ENCODE measurements at places on chromosomes 5 and 9. TPM values are rescaled to one million over a fixed set of nuclear protein-coding genes. Genes with fewer than 3 reads are reported as not detected.

Gene CDKN2B-AS1
- total RNA-seq: not detected

Gene SV2C
- 0.04 TPM for total RNA-seq

Gene BTNL8
- total RNA-seq: not detected

Gene STK10
- 8.0 TPM for total RNA-seq

Gene MSMP
- total RNA-seq: not detected

GRCh38 chr9:18428661-18429060 is 45.3 kb upstream of the ADAMTSL1 start:
- DNase-seq: no peak

- DNase-seq: no peak
These were observed 262.2 kb downstream of the EFNA5 start for GRCh38 chr5:107408564-107408963.

- DNase-seq: no peak
These were observed 32.6 kb upstream of the TMEM250 start for GRCh38 chr9:136151214-136151804.
